ENCODE measurements at places on chromosomes 13 and 19.

DNA sequence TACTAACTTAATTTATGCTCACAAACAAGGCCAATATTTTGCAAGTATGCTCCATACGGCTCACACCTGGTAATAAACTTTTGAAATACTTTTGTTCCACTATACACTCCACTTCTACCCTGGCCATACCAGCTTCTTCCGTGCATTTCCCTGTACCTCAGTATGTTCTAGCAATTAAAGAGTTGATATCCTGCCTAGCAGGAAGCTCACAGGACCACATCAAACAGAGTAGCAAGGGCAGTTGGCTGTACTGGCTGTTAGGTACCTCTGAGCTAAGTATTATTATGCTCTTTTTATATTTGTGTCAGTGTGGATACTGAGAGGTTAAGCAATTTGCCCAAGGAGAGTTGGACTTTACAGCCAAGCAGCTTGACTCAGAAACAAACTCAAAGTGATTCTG, 257.7 kb downstream of the SLITRK6 start:
- no peak for DNase-seq

GRCh38 chr13:49711218-49711863, 20.1 kb upstream of the EBPL start:
- DNase-seq: no peak

- peak; percentile 59 for DNase-seq
Observed at GRCh38 chr19:46404753-46405468, 8.5 kb downstream of the CCDC8 start.

- DNase-seq: no peak
Observed at GRCh38 chr19:11108746-11109145, 19.5 kb downstream of the LDLR start.

GRCh38 chr19:2590630-2591399, 111.7 kb downstream of the GNG7 start:
- no peak for DNase-seq

- DNase-seq: no peak
Observed at GRCh38 chr13:69903081-69903480, 204.5 kb upstream of the ATXN8OS start.

GRCh38 chr13:27794368-27794691, 2.0 kb downstream of the GSX1 start:
- DNase-seq: no peak

GRCh38 chr13:51167393-51168191, 54.6 kb upstream of the FAM124A start:
- no peak for DNase-seq

- DNase-seq: no peak
Observed at GRCh38 chr19:27906081-27906480, 1306.9 kb downstream of the UQCRFS1 start.

DNA sequence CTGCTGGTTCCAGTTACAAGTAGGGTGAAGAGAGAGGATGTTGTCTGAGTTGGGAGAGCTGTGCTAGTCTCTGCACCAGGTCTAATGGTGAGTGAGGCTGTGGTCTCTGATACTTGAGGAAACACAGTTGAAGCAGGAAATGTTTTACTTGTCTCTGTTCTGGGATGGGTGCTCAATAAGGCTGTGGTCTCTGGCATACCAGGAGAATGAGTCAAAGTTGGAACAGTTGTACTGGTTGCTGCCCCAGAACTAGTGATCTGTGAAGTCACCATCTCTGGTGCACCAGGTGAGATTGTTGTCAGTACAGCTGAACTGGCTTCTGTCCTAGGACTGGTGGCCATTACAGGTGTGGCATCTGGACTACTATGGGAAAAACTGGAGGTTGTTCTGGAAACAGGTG, 74.7 kb downstream of the MUC16 start:
- no peak for DNase-seq

DNA sequence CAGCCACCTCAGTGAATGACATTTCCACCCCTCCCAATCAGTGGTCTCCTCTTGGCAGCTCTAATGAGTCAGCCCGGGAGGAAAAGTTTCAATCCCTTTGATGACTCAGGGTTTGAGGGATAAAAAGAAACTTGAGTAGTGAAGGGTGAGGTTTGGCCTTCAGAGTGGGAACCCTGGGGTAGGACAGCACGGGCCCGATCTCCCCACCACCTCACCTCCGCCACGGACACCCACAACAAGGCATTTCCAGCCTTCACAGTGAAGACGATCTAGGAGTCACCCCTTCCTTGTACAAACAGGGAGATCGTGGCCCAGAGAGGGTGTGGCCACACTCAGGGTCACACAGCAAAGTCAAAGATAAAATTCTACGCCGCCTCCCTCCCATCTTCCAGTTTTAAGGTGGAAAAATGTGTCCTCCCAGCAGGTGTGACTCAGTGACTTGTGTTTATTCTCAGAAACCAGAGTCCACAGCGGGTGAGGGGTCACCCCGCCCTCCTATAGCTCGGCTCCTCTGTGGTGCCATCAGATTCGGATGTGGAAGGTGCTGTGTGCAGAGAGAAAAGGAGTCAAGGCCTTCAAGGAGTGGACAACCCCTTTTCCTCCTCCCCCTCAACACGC, 12.3 kb downstream of the CIB3 start:
- no peak for DNase-seq

DNA sequence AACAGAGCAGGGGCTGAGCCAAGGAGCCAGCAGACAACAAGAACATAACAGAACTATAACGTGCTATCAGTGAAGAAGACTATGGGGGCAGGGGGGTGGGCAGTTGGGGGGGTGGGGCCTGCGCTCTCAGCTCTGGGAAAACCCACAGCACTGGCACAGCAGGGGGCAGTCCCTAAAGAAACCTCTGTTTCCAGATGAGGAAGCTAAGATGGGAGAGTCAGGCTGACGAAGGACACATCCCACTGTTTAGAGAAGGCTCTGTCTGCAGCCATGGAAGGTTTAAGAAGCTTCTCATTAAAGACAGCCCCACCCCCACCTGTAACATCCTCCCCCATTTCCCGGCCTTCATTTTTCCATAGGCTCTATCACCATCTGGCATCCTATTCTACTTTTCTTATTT, 7.1 kb upstream of the DOCK9 start:
- DNase-seq: no peak

GRCh38 chr13:45695198-45695730, 6.9 kb upstream of the CBY2 start:
- DNase-seq: peak; percentile 13

GRCh38 chr19:750640-751423, at the start of gene MISP:
MISP (plus strand) TSS chr19:751112; CDS start chr19:756947, 5,835 bp downstream.
- no peak for DNase-seq

DNA sequence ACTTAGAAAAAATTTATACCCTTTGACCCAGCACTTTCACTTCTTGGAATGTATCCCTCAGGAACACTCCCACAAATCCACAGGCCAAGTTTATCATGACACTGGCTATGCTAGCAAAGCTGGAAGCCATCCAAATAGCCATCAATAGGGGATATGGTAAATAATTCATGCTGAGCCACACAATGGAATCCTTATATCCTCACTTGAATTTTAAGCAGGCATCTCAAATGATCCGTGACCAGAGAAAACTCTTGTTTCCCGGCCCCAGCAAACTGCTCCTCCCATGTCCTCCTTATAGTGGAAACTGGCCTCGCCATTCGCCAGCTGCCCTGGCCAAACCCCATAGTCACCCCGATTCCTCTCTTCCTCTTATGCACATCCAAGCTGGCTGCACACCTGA, 37.6 kb downstream of the GRIK5 start:
- DNase-seq: no peak

DNA sequence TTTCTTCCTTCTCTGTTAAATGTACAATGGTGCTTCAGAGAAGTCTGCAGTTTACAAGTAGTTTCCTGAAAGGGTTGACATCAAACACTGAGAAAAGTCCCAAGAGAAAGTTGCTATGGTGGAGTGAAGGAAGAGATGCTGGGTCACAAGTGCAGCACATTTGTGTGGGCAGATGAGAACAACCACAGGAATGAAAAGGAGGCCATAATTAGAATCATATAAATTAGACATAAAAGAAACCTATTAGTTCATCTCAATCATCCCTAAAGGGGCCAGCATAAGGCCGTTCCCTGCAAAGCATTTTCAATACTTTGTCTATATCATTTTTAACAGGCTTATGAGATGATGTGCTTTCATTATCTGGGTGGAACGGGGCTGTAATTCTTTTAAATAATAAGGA, 359.2 kb downstream of the IRS2 start:
- no peak for DNase-seq

- no peak for DNase-seq
Observed at GRCh38 chr19:49631014-49631588, 8.8 kb downstream of the RRAS start.

DNA sequence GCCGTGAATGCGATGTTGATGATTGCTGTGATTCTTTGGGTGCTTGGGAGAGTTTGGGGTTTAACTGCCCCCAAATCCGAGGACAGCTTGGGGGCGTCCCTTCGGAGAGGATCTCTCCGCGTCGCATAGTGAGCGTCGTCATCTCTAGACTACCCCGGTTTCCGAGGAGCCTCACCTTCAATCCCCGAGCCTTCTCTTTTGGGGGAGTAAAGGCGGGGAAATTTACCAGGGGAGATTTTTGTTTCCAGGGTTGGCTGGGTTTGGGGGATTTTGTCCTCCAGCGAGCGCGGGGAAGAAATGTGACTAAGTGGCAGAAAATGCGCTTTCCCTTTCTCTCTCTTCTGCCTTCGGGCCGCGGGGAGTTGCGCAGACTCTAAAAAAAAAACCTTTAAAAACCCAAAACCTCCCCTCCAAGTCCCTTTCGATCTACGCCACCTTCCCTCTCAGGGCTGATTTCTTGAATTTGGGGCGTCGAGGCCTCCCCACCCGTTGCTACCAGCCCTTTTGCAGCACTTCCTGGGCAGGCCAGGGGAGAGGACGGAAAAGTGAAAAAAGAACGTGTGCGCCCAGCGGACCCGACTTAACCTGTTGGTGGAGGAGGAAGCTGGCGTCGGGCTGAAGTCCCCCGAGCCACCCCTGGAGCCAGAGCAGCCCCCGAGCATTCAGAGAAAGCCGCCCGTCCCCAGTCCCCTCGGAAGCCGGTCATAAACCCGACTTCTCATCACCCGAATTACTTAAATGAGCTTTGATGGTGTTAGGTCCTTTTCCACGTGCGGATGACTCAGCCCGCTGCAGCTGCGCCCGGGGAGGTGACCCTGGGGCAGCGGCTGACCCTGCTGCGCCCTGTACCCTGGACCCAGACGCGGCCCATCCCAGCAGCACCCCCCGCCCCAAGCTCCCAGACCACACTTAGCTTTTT, 17.7 kb downstream of the NFIX start:
- peak; percentile 56 for DNase-seq

- DNase-seq: no peak
Observed at GRCh38 chr19:45958769-45959516, 14.7 kb downstream of the NOVA2 start.

GRCh38 chr13:71860547-71861138, 6.4 kb downstream of the DACH1 start:
- no peak for DNase-seq

DNA sequence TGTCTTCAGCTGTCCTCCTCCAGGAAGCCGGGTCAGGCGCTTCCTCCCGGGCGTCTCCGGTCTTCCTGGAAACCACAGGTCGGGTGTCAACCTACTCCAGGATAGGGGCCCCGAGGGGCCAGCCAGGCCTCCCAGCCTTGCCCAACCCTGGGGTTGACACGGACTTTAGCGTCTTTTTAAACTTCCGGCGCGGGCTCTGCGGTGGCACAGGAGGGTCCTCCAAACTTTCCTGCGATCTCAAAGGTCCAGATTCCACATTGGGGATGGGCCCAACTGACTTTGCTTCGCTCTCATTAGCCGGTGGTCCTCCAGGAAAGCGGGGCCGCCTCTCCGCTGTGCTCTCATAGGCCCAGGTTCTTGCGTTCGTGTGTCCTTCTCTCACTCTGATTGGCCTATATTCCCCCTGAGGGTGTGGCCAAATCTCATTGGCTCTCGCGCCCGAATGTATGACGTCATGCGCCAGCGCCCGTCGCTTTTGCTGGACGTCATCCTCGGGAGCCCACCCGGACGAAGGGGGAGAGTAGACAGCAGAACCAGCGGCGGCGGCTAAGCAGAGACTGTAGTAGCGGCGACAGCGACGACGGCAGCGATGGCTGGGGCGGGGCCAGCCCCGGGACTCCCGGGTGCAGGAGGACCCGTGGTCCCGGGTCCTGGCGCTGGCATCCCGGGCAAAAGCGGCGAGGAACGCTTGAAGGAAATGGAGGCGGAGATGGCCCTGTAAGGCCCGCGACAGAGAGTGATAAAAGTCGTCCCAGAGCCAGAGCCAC, at the start of gene RBM42:
Gene RBM42 (plus strand): TSS at position 472 of the 767 bp plus-strand sequence. CDS start 118 bp downstream, at position 590.
- DNase-seq: peak; percentile 100

GRCh38 chr13:112990783-112991182, 21.8 kb downstream of the MCF2L start:
- peak; percentile 10 for DNase-seq

DNA sequence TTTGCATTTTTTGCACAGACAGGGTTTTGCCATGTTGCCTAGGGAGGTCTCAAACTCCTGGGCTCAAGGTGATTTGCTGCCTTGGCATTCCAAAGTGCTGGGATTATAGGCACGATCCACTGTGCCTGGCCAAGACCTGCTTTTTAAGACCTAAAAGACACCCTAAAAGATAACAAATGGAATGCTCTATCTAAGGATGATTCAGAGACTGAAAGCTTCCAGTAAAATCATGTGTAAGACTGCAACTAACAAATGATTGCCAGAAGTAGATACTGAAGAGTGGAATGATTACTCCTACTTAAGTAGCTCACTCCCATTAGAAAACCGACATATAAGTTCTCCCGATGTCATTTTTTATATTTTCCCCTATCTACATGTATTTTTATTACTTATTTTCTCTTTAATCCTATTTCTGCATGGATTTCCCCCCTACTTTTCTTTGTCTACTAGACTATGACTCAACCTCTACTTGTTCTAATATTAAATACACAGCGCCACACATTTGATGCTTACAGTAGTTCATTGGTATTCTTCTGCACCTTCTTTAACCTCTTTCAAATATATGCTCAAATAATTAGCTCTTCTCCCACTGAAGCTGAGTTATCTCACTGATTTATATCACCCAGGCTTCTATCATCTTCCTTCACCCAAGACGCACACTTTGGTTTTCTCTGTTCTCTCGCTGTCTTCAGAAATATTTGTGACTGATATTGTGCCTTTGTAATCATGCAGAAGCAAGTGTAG, 32.2 kb upstream of the KLF12 start:
- no peak for DNase-seq

DNA sequence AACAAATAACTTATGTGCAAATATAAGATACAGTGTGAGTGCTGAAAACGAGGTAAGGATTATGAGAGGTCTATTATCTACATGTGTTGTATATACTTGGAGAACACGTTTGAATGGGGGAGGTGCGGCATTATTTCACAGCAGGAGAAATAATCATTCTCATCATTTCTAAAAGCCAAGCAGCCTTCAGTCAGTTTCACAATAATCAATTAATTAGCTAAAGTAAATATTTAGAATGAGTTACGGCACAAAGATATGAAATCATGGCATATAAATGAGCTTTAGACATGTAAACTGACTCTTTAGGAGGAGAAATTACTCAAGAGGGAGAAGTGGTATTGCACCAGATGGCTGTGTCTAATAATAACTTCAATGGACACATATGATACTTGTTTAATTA, 366.6 kb downstream of the DNAJC15 start:
- DNase-seq: no peak

GRCh38 chr13:67296511-67296910, 66.4 kb upstream of the PCDH9 start:
- no peak for DNase-seq
